ENCODE measurements at places on chromosomes 1 and 21. TPM values are rescaled to one million over a fixed set of nuclear protein-coding genes. Genes with fewer than 3 reads are reported as not detected.

Gene LCE3E
- total RNA-seq, result not detected

Gene HHAT
- 11.4 TPM for total RNA-seq

Gene C1orf94
- total RNA-seq, result not detected

Gene LGR6
- not detected for total RNA-seq

Gene PRR9
- 0.23 TPM for total RNA-seq

Gene DNAJC16
- total RNA-seq, result 30.0 TPM

Gene UQCRHL
- 1.5 TPM for total RNA-seq

Gene UTP11
- total RNA-seq, result 25.6 TPM

Gene AP4B1
- 11.7 TPM for total RNA-seq

Gene FAM229A
- total RNA-seq, result 0.98 TPM

Gene CYP4A11
- total RNA-seq, result not detected

Gene FTCD
- 0.65 TPM for total RNA-seq

Gene CFAP141
- not detected for total RNA-seq

Gene TRIM17
- total RNA-seq, result 0.07 TPM

Gene LCE2C
- not detected for total RNA-seq

Gene ANGPTL1
- total RNA-seq, result 16.4 TPM

Gene PRKAB2
- 22.1 TPM for total RNA-seq

Gene ETNK2
- 1.5 TPM for total RNA-seq

Gene KCNJ15
- total RNA-seq, result 2.4 TPM
